ENCODE measurements at places on chromosomes 4 and X.

DNA sequence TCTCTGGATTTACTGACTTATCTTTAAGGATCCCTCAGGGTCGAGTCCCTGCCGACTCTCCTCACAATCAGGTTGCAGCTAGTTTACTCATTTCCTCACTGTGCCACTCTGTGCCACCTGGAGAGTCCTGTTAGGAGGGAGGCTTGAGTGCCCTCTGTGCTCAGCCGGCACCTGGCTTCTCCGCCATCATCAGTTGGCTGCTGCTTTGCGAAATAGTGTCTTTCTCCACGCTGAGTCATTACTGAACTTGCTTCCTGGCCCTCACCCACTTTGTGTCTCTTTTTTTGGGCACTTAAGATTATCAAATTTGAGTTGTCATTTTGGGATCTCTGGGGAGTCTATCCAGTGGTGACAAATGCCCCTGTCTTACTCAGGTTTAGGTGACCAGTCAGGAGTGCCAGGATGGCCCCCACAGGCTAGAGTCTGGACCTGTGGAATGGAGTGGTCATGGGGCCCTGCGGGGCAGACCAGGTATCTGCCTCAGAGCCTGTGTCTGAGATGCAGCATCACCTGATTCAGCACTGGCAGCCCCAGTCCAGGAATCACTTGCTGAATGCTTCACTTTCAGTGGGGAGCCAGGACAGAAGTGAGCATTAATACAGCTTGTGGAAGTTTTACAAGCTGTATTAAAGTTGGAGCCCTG, 37.7 kb downstream of the JADE1 start:
- DNase-seq: no peak

GRCh38 chr4:8315435-8316250, 46.1 kb downstream of the HTRA3 start:
- DNase-seq: peak; percentile 73

DNA sequence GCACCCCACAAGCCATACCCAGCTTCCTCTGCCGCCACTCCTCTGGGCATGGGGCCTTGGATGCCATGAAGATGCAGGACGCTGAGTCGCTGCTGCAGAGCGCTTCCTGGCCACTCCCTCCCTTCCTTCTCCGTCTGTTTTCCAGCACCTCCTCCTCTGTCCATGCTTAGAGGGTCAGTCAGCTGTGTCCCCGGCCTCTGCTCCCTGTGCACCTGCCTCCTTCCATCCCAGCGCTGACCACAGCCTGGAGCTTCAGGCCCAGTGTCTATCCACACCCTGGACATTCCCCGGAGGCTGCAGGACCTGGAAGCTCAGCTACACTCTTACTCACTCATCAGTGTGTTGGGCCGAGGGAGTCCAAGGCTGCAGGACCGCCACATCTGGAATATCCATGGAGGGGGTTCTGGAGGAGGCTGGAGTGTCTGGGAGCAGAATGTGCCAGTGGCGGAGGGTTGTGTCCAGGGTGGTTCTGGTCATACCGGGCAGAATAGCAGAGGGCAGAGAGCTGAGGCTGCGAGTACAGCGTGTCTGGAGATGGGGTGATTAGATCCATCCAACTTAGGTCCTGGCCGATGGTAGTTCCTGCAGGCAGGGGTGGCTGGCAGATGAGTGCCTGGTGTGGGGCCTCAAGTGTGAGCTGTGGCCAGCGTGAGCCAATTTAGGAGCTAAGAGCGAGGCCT, 58.6 kb upstream of the ADRA2C start:
- DNase-seq: no peak

DNA sequence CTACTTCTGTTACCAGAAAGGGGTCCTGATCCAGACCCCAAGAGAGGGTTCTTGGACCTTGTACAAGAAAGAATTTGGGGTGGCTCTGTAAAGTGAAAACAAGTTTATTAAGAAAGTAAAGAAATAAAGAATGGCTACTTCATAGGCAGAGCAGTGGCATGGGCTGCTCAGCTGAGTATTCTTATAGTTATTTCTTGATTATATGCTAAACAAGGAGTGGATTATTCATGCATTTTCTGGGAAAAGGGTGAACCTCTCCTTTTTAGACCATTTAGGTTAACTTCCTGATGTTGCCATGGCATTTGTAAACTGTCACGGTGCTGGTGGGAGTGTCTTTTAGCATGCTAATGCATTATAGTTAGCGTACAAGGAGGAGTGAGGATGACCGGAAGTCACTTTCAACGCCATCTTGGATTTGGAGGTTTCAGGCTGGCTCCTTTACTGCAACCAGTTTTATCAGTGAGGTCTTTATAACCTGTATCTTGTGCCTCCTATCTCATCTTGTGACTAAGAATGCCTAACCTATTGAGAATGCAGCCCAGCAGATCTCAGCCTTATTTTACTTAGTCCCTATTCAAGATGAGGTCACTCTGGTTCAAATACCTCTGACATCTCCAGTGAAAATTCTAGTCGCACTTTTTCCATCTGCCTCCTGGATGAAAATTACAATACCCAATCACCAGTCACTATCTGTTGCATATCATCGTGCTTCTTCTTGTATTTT, 15.5 kb upstream of the TDO2 start:
- no peak for DNase-seq

- DNase-seq: no peak
These were observed 6.4 kb downstream of the ZCCHC18 start for GRCh38 chrX:104118765-104119164.

GRCh38 chrX:14554131-14554715, 24.9 kb downstream of the GLRA2 start:
- DNase-seq: no peak

GRCh38 chrX:115134382-115134781, 54.8 kb upstream of the RBMXL3 start:
- DNase-seq: no peak

DNA sequence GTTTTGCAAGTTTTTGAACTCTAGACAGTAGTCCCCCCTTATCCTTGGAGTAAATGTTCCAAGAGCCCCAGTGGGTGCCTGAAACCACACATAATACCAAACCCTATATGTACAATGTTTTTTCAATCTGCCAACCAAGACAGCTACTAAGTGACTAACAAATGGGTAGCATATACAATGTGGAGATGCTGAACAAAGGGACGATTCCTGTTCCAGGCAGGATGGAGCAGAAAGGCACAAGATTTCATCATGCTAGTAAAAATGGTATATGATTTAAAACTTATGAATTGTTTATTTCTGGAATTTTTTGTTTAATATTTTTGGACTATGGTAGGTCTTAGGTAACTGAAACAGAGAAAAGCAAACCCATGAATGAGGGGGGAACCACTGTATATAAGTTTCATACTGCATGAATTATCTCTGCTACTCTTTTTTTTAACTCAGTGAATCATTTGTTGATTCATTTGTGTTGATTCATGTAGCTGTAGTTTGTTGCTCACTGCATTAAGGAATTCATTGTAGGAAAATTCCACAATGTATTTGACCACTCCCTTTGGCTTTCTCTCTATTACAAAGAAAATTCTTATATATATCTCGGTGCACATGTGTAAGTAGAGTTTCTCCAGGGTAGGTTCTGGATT, 21.9 kb upstream of the ANXA3 start:
- no peak for DNase-seq

DNA sequence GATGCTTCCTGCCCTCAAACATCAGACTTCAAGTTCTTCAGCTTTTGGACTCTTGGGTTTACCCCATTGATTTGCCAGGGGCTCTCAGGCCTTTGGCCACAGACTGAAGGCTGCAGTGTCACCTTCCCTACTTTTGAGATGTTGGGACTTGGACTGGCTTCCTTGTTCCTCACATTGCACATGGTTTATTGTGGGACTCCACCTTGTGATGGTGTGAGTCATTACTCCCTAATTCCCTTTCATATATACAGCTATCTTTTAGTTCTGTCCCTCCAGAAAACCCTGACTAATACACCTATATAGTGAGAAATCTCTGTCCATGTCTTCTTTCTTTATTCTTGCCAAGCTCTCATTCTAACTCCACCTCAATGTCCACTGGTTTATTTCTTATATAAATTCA, 736.9 kb upstream of the HS3ST1 start:
- DNase-seq: no peak

- DNase-seq: no peak
These were observed 366.7 kb downstream of the PCDH7 start for GRCh38 chr4:31086756-31087330.

DNA sequence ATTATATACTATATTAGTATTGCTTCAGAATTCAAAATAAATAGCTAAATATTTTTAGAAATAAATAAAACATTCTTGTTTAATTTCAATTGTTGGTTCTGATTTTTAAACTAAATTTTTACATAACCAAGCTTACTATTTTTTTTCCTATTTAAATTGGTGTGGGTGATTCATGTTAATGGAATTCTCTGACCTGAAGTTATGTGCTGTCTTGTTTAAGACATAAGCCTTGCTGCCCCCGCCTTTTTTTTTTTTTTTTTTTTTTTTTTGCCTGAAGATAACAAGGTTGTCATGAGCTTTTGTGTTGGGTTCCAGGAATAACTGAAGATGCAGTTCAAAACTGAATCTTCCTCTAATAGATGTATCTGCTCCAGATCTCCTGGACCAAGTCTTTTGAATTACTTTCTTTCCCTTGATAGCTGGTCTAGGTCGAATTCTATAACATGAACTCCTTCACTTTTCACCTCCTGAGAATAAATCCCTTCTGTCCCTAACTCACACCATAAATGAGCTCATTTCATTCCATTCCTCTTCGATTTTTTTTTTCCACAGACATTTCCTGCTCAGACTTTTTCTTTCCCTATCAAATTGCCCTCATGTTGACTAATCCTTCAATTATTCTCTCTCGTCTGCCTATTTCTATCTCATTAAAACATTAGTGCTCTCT, 261.5 kb upstream of the FTHL17 start:
- peak; percentile 52 for DNase-seq

GRCh38 chr4:151729731-151730559, 30.9 kb downstream of the GATB start:
- no peak for DNase-seq

GRCh38 chrX:14051416-14051815, 21.7 kb upstream of the GEMIN8 start:
- no peak for DNase-seq

DNA sequence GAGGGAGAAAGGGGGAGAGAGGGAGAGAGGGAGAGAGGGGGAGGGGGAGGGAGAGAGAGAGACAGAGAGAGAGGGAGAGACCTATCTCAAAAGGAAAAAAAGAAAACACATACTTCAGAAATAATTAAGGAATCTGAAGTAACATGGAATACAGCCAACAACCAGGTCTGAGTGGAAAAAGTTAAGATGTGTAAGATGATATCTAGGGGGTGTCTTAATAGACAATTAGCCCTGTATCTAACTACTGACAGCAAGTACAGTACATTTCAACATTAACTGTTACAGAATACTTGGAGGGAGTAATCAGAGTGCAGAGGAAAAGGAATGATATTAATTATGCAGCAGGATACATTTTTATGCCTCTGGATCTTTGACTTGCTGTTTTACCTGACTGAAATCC, 22.4 kb downstream of the NUP54 start:
- no peak for DNase-seq

GRCh38 chr4:112652216-112652615, 15.3 kb downstream of the LARP7 start:
- DNase-seq: no peak

DNA sequence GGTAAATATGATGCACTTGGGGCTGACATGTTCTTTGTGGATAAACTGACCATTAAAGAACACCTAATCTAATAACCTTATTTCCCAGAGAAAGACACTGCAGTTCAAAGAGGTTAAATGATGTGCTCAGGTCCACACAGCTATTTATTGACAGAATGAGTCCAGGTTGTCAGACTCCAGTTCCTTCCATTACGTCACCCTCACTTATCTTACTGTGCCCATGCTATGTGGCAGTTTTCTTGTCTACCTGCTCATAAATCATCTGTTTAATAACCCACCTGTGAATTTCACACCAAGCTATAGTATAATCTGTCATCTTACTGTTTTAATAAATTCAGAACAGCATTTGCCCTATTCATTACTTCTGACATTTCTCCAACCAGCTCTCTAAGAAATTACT, 36.7 kb downstream of the QRFPR start:
- no peak for DNase-seq

DNA sequence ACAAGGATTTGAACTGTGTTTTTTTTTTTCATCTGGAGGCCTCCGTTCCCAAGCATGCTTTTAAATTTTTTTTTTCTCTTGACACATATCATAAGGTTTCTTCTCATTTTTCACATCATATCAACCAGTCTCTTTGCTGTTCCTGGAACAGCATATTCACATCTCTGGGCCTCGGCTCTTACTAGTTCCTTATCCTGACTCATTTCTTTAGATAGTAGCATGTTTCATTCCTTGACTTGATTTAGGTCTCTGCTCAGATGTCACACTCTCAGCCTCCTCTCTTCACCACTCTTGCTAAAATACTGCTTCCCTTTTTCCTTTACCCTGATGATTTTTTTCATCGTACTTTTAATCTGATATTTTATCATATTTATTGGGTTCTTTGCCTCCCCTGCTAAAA, 976.4 kb upstream of the FTHL17 start:
- no peak for DNase-seq

GRCh38 chrX:154317391-154317995, 21.9 kb downstream of the TKTL1 start:
- DNase-seq: no peak
